Right atrium auricular region (tissue), 2 donors: ENCODE measurements at places on chromosomes 16 and 17. TPM values are rescaled to one million over a fixed set of nuclear protein-coding genes. Genes with fewer than 3 reads are reported as not detected.

DNA sequence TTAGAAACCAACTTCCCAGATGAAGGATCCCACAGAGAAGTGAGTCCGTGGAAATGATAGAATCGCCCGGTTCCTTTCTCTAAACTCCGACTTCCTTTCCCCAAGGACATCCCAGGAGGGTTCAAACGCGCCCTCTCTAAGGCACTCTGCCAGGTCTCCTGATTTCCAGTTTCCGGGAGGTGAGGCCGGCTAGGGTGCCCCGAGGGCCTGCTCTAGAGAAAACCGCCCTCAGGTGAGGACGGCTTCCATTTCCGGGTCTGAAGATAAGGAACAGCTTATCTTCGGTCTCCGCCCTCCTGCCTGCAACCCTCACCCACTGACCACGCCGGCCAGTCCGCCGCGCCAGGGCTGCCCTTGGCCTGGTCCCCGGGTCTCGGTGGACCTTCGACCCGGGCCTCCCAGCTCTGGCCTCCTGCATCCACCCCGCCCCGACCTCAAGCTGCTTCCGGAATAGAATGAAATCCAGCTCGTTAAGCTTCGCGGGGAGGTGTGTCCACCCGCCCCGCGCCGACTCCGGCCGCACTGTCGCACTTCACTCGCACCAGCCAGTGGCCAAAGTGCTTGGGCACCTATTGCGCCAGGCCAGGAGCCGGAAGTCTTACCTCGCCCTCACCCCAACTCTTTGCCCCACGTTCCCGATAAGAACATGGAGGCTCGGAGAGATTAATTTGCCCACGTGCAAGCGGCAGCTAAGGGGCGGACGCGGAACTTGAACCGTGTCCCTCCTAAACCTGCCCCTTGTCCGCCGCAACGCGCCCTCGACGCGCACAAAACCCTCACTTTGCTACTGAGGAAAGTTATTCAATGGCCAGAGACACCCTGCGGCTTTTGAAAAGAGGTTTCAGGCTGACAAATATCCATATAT lies 836 bp upstream of the MMP15 start:
- DNase-seq = no peak

GRCh38 chr17:17692353-17693252 lies 11.3 kb downstream of the RAI1 start:
- DNase-seq = no peak

GRCh38 chr16:76524356-76524755 lies 247.2 kb downstream of the CNTNAP4 start:
- DNase-seq = no peak

GRCh38 chr17:68432086-68432864 lies 25.0 kb downstream of the WIPI1 start:
- no peak for DNase-seq

- DNase-seq = no peak
Measured at GRCh38 chr16:86622700-86623615, 44.6 kb downstream of the FOXL1 start.

DNA sequence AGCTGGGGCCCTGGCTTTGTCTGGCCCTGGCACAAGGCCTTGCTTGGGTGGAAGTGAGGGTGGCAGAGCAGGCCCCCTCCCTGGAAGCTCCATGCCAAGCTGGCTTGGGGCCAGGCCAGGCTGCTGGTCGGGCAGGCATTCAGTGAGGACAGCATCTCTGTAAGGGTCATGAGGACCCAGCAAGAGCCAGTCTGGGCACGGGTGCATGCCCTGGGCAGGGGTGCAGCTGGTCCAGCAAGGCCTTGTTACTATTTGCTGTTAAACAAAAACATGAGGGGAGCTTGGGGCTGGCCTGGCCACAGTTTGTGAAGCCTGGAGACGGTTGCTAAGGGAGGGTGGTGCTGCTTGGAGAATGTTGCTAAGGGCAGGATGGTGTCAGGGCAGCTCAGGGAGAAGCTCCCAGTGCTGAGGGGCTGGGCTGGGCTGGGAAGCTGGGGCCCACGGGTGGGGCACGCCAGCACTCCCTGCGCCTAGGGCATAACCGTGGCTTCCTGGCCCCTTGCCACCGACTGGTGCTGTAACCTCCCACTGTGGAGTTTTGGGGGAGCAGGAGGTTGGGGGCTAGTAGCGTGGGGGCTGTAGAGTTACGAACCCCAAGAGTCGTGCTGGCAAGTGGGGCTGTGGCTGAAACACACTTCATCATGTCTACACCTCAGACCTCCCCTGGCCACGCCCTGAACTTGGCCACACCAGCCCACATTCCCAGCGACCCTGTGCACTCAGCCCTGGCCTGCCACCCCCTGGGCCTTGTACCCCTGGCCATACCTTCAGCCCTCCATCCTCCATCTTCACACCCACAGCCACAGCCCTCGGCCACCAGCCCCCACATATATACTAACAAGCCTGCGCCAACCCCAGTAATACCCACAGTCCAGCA lies 1.6 kb downstream of the TPPP3 start:
- no peak for DNase-seq

DNA sequence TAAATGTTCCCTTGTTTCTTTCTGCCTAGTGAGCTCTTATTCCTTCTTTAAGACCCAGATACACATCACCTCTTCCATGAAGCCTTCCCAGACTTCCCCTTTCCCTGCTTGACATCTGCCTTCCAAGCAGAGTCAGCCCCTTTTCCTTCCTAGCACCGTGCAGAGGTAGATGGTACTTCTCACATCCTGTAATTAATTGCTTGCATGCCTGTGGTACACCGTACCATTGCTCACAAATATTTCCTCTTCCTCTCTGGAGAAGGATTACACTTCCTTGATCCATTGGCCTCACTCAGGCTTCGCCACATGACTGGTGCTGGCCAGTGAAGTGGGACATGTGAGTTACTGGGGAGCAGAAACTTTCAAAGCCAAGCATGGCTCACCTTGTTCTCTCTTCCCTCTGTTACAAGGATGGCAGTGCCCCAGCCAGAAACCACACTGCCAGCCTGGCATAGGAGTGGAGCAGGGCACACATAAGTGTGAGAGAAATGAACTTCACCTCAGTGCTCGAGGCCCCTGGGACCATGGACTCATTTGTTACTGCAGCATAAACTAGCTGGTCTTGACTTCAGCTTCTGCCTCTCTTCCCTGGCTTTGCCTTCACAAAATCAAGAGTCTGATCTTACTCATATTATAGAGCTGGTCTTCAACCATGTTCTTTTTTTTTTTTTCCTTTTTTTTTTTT lies 44.0 kb downstream of the SOST start:
- no peak for DNase-seq

GRCh38 chr16:67731071-67731752 lies 12.1 kb upstream of the GFOD2 start:
- no peak for DNase-seq

DNA sequence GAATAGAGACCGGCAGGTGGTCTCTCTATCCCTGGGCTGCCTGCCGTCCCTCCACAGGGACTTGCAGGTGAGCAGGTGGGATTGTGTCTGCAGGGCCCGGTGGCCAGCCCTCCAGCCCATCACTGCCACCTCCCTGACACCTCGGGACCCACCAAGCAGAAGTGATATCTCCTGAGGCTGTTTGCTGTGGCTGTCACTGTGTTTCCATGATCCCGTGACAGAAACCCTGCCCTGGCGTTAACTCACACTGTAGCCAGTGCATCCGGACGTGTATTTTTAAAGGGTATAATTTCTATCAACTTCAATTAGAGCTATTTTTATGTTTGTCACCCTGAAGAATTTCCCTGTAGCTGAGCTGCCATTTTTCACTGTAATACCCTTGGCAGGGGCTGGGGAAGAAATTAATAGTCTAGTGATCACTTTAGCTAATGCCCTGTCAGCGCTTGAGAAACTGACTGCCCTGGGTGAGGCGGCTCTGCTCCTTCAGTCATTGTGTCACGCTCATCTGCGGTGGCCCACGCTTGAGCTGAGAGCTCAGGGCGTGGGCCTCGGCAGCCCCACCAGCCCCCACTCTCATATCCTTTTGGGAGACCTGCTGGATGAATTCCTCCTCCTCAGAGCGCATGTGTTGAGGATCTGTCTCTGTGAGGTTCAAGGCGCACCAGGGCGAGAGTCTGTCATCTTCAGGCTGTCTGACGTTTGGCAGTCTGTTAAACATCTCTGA lies 229.9 kb upstream of the CIBAR2 start:
- DNase-seq = no peak

DNA sequence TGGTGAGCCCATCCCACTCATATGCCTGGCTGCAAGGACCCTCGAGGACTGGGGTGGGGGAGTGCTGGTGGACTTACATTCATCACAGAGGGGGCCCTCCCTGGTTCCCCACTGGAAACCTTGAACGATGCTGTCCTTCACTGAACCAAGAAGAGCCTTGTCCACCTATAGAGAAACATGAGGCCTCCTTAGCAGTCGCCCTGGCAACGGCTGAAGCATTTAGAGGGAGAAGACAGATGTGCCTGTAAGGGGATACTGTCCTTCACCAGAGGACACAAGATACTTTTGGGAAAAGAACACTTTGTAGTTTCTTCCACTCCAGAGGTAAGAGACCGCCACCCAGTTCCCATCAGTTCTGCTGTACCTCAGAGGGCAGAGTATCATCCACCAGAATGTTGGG lies 6.5 kb downstream of the HIGD1B start:
- DNase-seq = no peak

DNA sequence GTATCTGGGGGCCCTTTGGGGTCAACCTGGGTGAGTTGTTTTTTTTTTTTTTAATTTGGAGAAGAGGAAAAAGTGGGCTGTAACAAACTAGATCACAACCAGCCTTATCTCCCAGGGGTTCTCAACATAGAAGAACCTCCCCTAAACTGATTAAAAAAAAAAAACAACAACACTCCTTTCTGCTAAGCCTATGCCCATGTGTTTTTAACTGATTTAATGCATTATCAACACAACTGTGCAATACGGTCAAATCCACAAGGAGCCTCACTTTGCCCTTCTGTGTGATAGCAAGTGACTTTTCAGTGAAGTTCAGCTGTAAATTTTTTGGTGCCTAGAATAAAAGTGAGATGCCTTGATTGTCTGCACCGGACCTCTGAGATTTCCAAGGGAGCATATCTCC lies 646 bp downstream of the MYH11 start:
- no peak for DNase-seq

- DNase-seq = no peak
Measured at GRCh38 chr16:79339863-79340262, 260.7 kb downstream of the MAF start.

DNA sequence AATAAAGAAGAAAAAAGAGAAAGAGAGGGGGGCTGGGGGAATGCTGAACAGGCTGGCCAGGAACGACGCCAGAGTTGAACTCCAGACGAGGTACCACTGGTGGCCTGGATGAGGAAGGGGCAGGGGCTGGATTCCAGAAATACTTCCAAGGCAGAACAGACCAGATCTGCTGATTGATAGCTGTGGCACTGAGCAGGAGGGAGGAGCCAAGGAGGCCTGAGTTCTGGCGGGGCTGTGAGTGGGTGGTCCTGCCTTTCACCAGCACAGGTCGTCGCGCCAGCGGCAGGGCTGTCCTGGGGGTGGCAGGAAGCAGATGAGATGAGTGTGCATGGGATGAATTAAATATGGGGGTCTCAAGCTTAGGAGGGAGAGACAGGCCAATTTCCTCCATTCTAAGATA lies 5.5 kb downstream of the CCDC42 start:
- no peak for DNase-seq

DNA sequence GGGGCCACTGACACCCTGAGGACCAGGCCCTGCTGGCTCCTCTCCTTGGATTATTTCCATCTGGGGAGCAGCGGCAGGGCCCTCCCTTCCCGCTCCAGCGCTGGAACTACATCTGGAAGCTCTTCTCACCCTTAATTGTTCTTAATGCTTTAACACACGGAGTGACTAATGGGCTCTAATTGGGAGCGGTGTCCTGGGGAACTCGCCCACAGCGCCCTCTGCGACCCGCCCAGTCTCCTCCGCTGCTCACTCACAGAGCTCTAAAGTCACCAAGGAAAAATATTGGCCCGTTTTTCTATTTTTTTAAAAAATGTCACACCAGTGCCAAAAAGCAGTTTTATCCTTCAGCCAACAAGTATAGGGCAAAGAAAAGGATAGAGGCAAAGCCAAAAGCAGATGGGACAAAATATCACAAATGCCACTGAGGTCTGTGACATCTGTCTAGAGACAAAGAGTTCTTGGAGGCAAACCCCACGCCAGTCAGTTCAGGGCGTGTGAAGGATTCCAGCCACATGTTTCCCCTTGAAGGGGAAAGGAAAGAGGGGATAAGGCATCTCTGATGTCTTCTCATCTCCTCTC lies 134.7 kb downstream of the RBFOX3 start:
- no peak for DNase-seq

DNA sequence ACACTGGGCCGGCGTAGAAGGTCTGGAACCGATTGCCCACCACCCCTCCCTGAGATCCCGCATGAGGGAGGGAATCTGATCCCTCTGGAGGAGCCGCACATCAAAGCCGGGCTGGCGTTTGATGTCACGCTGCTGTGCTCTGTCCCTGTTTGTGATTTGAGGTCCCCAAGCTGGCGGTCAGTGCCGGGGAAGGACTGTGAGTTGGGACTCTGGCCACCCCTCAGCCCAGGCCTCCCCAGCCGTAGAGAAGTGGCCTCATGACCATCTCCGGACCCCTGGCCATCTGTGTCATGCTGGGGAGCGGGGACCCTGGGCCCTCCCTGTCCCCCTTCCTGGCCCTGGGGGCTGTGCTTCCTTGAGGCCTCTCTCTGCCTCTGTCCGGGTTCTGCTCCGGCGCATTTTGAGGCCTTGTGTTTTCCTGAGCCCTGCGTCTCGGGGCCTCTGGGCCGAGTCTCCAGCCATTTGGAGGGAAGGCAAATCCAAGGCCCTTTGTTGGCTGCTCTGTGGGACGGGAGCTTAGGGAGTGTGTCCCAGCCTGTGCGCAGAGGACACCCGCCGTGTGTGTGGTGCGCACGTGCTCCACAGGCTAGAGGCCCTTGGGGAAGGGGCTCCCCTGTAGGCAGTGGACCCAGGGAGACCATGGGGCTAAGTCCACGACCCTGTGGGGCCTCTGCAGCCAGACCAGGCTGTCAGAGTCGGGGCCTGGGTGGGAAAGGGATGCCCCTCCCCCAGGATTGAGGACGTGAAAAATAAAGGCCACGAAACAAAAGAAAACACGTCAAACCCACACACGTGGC lies 15.1 kb downstream of the ASPSCR1 start:
- DNase-seq = no peak

- no peak for DNase-seq
Measured at GRCh38 chr17:66915204-66915611, 49.3 kb upstream of the CACNG4 start.

GRCh38 chr17:81734405-81735263 lies 22.6 kb downstream of the SLC25A10 start:
- no peak for DNase-seq

- DNase-seq = peak; percentile 91
Measured at GRCh38 chr16:81610144-81610842, 165.7 kb downstream of the CMIP start.

Gene ODAD4
- total RNA-seq = 0.43 TPM

Gene MMP15
- 52.3 TPM for total RNA-seq

Gene ACAP1
- total RNA-seq = 6.7 TPM

Gene LSM12
- total RNA-seq = 41.3 TPM

Gene SMPD3
- total RNA-seq = 4.4 TPM

Gene ROGDI
- 65.6 TPM for total RNA-seq

Gene TMEM106A
- total RNA-seq = 2.4 TPM

Gene XAF1
- total RNA-seq = 12.8 TPM

Gene RAB26
- 0.31 TPM for total RNA-seq

Gene PIRT
- total RNA-seq = not detected

Gene MPO
- 0.12 TPM for total RNA-seq
